Vagina (tissue), 2 donors: ENCODE measurements at places on chromosomes 6 and 20. TPM values are rescaled to one million over a fixed set of nuclear protein-coding genes. Genes with fewer than 3 reads are reported as not detected.

DNA sequence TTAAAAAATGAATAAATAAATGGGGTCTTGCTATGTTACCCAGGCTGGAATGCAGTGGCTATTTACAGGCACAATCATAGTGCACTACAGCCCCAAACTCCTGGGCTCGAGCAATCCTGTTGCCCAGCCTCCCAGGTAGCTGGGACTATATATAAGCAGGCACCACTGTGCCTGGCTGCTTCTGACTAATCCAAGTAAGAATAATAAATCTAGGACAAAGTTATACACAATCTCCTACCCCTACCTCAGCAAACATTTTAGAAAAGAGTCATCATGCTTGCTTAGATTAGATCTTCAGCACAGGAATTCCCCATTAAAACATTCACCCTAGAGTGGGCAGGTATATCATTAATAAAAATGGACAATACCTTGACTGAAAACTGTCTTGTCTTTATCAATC is 124.6 kb downstream of the REV3L start:
- no peak for DNase-seq

- DNase-seq: no peak
Measured at GRCh38 chr6:10518557-10519407, 2.4 kb upstream of the GCNT2 start.

DNA sequence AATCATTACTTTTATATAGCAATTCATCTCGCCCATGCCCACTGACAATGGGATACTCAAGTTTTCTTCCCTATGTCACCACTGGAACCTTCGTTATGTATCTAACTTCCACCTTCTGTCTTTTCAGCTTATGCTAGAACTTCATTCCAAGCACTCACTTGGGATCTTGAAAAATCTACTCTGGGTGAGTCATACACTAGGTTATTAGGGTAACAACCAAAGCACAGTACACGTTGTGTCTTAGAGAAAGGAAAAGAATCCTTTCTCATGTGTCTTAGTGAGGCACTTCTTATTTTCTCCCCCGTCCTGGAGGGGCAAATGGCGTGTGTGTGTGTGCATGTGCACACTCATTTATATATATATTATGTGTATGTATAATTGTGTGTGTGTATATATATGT is 18.3 kb upstream of the FAM162B start:
- DNase-seq: no peak

- no peak for DNase-seq
Measured at GRCh38 chr6:15555101-15556038, 107.5 kb downstream of the DTNBP1 start.

DNA sequence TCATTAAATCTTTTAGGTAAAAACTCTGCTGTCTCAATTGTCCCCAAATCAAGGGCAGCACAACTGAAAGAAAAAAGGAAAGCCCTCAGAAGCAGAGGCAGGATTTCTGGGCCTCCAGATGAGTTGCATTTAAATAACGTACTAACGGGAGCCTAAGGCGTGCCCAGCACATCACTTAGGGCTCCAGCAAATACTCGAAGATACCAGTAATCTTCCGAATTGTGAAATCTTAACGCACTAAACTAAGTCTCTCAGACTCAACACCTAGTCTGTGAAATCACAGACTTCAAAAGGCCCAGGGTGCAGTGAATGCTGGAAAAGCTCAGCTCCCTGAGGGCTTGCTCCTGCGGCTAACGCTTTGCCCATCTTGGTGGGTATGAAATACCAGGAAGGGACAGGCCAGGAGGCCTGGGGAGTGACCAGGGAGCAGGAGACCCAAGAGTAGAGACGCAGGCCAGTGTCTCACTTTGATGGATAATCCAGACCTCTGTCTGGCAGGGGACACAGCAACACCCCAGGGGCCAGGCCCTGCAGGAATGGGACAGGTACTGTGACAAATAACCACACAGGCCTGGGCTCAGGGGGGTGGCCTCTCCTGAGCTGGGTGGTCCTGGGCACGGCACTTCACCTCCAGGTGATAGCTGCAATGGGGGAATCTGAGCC is 36.4 kb downstream of the RRBP1 start:
- DNase-seq: no peak

The CSNK2B gene
- 219 TPM for total RNA-seq

The HTR1B gene
- not detected for total RNA-seq

The LBP gene
- total RNA-seq: 0.98 TPM

The EPPIN gene
- not detected for total RNA-seq

The ADAM33 gene
- total RNA-seq: 119 TPM
